Activated CD4-positive, alpha-beta T cell treated with anti-CD3 and anti-CD28 coated beads for 48 hours (primary cell): ENCODE measurements at places on chromosomes 2 and 18.

DNA sequence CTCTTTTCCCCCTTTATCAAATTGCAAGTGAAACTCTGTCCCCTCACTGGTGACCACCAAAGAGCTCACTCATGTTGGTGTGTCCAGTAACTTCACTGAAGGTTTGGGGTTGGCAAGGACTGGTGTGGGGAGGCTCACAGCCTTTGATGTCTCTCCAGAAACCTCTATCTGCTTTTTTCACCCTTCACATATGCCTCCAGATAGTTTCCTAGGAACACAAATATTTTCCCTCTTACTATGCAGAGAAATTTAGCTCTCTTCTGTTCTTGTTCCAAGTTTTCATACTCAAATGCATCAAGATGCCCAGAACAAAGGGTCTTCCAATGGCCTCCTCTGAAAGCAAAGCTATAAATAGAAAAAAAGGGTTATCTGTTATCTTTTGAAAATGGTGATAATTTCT lies 20.7 kb downstream of the DTNA start:
- no peak for DNase-seq

DNA sequence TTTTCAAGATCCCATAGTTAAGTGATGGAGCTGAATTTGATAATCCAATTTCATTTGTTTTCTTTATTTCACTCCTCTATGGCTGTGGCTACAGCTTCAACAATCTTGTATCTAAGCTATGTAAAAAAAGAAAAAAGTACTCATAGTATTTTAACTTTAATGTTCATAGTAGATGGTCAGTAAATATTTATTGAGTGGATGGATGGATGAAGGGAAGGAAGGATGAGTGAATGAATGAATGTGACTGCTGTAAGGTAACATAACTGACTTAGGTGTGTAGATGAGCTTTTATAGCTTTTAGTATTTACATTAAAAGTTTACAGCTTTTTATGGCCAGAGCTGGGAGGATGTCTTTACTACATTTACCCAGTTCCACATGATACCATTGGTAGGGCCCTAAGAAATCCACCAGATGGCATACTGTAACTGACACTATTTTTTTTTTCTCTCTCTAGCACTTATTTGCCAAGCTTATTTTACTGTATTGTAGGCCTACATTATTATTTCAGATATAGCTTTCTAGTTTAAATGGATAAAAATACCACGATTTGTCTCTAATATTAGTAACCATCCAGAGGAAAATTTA lies 13.4 kb upstream of the HRH4 start:
- no peak for DNase-seq

DNA sequence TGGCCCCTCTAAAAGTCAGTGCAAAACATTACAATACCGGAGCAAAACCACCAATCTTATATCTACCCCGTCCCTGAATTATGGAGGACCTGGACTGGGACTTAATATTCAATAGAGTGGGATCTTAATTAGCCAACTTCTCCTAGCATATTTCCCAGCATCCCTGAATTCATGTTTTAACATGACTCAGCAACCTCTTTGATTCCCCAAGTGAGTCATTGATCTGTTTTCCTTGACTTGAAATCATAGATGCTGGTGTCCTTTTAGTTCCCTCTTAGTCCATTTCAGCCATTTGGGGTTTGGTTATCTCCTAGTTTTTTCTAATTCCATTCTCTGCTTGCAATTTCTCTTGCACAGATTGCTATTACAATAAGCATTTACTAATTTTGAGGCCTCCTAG lies 677.7 kb upstream of the CELF4 start:
- no peak for DNase-seq

DNA sequence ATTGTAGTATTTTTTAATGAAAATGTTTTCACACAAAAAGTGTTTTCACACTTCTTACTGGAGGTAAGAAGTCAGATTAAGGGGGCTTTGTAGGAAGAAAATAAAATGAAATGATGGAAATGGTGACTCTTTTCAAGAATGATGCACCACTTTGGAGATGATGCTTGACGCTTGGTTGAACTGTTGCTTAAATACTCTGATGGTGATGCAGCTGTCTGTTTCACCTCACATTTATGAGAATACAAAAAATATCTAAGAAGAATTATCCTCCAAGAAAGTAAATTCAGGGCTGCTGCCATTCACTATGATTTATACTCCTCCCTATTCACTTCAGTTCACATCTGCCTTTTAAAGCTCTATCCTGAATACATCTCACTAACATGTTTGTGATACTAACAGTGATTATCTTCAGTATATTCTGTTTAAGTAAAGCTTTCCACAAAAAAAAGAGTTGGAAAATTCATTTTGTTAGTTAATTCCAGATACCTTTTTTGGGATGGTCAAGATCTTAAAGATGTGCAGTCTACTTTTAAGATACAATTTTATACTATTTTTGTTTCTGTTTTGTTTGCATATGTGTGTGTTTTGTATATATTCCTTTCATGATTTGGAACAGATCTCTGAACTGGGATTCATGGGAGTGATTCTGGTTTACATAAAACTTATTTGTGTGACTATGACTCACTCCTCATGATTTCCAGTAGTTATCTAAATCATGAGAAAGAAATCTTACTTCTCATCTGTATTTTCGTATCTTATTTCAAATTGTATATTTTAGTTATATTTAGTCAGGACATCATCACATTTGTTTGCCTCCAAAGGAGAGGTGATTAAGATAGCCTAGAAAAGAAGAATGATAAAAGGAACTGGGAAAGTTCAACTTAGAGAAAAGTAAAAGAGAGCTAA lies 53.1 kb downstream of the SLC39A10 start:
- DNase-seq = no peak

DNA sequence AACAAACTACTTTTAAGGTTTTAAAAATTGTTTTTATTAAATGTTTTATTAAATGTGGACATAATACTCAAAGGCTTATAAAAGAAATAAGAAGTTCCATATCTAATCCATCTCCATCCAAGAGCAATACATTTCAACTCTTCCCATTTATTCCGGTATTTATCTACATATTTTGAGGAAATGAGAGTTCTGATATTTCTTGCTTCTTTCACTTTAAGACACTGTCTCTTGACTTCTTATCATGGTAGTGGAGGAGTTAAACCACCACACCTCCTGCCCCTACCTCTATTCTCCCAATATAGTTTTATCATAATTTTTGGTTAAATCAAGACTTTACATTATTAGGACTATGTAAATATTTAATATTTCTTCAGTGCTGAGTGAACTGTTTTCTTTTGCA lies 40.7 kb downstream of the TTR start:
- no peak for DNase-seq

GRCh38 chr2:99653433-99653832 lies 163.6 kb upstream of the REV1 start:
- no peak for DNase-seq

DNA sequence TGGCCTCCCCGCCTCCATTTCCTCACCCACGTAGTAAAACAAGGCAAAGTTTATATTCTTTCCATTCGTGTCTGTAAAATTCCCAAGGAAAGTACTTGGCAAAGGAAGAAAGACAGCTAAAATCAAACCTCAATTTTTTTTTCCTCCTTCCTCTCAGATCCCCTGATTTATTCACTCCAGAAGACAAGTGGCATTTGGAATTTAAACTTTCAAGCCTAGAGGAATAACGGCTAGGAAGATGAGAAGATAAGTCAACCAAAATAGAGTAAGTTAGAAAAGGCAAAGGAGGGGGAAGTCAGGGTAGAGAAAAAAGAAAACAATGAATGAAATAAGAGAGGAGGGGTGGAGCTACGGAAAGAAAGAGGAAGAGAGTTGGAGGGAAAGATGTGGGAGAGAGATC lies 198.9 kb upstream of the PIK3C3 start:
- DNase-seq = no peak

DNA sequence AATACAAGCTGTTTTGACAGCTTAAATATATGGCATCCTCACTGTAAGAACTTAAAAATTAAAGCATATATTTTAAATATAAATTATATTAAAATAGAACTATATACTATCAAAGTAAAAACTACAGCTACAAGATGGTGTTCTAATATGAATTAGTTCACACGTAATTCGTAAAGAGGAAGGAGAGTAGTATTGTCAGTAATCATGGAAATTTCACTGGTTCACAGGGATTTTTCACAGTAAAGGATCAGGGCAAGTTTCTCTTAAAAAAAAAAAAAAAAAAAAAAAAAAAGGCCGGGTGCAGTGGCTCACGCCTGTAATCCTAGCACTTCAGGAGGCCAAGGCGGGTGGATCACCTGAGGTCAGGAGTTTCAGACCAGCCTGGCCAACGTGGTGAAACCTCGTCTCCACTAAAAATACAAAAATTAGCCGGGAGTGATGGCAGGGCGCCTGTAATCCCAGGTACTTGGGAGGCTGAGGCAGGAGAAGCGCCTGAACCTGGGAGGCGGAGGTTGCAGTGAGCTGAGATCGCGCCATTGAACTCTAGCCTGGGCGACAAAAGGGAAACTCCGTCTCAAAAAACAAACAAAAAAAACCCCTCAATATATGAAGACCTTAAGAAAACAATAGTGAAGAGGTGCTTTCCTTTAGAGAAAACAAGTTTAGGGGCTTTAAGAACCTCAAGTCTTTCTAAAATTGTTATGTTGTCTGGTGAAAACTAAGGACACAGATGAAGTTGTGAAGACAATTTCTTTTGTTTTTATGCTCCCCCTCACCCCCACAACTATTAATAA lies 32.5 kb downstream of the PNO1 start:
- no peak for DNase-seq

DNA sequence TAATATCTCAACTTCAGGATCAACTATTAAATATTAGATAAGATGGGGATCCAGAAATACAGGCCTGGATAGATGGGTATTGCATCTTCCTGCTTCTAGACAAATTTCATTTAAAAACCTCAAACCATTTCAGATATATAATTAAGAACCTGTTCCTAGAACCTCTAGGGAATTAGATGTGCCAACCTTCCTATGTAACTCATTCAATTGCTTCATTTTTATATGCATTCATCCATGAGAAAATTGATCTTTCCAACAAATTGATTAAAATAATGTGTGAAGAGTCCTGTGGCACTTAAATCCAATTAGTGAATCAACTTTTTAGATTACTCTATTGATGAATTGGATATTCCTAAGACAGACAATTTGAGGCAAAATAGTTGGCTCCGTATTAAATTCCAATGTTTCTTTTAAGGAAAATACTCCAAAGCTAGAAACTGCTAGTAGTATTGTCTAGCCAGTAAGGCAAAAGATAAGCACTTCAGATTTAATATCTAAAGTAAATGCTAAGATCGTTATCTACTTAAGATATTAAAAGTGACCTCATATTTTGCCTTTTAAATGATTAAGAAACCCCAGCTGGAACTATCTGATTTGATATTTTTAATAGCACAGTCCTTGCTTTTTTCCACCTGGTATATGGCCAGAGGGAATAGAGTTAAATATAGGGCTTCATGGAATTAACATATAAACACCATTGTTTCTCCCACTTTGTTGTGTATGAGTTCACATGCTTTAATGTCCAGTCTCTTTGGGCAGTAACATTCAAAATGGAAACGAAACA lies 35.8 kb downstream of the DARS1 start:
- no peak for DNase-seq

DNA sequence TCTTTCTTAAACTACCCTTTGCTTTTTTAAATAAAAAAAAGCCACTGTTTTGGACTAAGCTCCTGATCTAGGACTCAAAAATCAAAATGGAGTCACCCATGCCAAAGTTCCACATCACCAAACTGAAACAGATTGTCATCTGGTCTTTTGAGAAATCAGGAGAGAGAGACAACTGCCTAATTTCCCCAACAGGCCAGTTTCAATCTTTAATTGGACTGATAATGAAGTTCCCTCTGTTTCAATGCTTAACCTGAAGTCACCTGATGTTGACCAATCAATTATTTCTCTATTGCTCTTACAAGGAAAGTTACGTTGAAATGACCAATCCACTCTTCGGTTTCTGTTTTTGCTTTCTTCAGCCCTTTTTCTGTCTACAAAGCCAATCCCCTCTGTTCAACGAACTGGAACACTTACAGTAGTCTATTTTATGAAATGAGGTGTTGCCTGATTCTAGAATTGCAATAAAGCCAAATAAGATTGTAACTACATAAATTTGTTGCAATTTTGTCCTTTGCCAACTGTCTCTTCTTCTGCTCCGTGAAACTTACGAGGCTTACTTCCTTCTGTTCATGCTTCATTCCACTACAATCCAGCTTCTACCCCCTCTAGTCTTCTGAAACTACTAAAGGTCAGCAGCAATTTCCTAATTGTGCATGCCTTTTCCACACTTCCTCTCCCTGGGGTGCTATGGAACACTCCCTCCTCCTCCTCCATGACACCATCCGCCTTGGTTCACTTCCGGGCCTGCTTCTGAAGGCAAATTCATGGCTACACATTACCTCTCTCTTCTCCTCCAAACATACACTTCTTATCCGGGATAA lies 95.2 kb upstream of the CD302 start:
- DNase-seq = no peak

DNA sequence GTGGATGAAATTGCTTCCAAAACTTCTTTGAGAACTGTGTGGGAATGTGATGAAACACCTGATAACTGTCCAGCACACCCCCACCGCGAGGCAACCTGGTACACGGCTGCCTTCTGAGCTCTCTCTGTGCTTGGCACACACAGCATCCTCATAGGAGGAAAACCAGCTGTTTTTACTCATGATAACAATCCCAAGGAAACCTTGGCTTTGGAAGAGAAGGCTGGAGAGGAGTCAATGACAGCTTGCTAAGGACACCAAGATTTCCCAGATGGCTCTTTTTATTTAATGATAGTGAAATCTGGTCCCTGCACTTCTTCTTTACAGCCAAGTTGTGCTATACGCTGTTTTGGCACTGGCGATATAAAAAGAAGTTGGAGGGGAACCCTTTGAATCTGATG lies 232.5 kb upstream of the FN1 start:
- DNase-seq = no peak

DNA sequence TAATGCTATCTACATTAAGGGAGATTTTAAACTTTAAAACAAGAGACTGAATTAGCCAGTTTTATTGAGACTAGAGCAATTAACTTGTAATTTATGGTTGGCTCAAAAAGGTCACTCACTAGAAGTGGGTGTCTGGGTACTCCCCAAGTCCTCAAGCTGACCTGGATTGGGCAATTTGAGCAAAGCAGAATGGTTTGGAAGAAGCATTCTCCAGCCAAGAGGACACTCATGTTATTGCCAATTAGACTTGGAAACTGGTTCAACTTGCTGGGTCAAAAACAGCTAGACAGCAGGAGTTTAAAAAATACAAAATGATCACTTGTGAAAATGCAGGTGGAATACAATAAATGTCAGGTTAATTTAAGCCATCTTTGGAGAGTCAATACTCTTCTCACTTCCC lies 29.5 kb upstream of the MYO1B start:
- no peak for DNase-seq

- no peak for DNase-seq
These were observed 179.0 kb downstream of the SMAD7 start for GRCh38 chr18:48771641-48772375.

- no peak for DNase-seq
These were observed 37.4 kb downstream of the ACTR2 start for GRCh38 chr2:65264821-65265670.

GRCh38 chr2:195021711-195022507 lies 635.1 kb upstream of the SLC39A10 start:
- no peak for DNase-seq

DNA sequence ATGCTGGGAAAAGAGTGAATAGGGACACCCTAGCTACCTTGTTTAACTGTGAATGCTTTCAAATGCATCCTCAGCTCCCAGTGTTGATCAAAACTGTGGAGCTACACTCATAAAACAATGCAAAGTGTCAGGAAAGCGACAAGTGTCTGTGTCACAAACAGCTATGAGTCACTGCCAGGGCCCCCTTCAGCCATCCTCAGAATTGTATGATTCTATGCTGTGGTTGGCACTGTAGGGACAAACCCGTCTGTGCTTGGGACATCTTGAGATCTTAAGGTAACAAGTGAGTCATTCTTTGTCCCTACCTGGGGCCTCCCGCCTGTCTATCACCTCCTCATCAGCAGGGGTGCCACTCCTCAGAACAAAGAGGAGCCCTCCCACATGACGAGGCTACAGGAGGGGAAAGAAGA lies 42.4 kb downstream of the KLF7 start:
- peak; percentile 80 for DNase-seq
